Astrocyte of the spinal cord (primary cell): ENCODE measurements at places on chromosomes 7 and 10.

- peak; percentile 36 for DNase-seq
Measured at GRCh38 chr10:10816447-10816846, 201.2 kb upstream of the CELF2 start.

GRCh38 chr10:112816033-112816430, 134.0 kb upstream of the TCF7L2 start:
- peak; percentile 18 for DNase-seq

DNA sequence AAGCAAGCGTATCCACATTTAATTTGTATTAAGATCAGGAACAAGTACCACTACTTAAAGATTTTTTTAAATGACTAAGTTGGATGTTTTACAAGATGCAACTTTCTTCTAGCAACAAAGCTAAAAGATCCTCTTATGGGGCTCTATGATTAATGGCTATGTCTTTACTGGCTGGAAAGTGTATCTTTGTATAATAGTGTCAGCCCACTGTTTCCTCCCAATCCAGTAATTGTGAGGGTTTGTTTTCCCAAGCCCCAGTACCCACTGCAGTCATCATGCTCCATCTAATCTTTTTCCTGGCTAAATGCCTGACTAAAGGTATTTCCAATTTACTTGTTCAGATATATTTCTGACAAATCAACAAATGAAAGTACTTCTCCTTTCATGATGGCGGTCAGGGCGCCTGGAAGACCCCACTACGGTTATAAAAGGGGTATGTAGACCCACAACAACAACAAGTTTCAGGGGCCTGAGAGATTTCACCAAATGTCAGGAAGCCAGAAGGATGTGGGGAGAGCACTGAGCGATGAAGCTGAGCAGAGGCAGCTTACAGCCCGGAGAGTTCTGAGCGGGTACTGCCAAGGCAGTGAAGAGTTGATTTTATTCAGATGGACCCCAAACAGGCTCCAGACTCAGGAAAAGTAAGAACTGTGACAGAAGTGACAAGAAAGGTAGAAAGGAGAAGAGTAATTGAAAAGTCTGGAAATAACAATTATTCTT, 222.6 kb upstream of the KLF14 start:
- peak; percentile 46 for DNase-seq

DNA sequence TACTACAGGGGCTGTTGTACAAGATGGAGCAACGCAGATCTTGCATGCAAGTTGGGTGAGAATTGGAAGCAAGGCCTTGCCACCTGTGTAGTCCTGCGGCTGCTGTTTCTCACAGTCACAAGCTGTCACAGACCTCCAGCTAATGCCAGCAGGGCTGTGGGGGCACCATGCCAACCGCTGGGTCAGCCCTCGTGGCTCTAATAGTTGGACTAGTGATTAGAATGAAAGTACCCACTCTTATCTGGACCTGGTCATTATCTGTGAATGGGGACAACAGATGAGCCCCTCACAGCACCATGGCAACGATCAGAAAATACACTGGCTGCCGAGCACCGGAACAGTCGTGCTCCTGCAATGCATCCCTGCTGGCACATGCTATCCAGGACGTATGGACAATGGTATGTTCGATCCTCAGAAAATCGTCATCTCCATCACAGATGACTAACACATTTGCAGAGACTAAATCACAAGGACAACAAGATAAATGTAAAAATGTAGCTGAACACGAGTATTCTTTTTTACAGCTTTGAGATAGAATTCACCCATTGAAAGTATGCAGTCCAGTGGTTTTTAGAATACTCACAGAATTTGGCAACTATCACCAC, 80.4 kb upstream of the CALN1 start:
- DNase-seq, result no peak

DNA sequence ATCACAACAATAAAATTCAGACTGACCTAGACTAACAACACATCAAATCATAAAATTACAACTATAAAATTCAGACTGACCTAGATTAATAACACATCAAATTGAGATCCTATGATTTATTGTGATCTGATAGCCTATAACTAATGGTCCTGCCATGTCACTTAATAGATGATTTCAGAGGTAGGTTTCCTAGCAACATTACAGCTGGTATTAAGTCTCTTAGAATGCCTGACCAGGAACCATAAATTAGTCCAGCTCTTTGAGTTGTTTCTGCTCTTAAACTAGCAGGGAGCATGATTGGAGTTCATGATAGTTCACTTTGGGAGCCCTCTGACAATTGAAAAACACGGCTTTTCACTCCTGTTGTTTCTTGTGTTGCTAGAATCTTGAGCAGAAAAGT, 318.9 kb downstream of the BMPER start:
- DNase-seq, result no peak

DNA sequence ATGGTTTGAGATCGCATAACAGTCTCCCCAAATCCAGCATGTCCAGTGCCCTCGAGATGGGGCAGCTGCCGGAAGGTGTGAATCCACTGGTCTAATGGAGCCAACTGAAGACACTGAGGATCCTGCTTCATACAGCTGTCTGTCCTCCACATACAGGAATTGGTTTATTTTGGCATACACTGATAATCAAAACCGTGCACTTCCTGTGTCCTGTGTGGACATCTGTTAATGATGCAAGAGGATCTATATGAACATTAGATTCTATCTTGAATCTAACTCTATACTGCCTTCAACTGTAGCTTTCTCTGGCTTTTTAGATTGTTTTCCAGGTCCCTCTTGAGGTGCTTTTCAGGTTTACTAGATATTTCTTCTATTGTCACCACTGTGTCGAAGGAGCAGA, 3.0 kb upstream of the JAZF1 start:
- no peak for DNase-seq

GRCh38 chr7:132541656-132542055, 34.6 kb downstream of the PLXNA4 start:
- no peak for DNase-seq

DNA sequence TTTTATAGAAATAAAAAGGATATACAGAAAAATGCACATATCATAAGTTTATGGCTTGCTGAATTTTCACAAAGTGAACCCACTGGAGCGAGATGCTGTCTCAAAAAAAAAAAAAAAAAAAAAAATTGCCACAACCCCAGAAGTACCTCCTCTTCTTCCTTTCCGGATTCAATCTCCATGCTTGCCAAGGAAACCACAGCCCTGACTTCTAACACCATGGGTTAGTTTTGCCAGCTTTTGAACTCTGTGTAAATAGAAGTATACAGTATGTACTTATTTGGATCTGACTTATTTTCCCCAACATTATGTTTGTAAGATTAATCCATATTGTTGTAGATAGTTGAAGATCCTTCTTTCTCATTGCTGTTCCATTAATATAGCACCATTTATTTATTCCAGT, 40.0 kb downstream of the FANK1 start:
- peak; percentile 36 for DNase-seq

DNA sequence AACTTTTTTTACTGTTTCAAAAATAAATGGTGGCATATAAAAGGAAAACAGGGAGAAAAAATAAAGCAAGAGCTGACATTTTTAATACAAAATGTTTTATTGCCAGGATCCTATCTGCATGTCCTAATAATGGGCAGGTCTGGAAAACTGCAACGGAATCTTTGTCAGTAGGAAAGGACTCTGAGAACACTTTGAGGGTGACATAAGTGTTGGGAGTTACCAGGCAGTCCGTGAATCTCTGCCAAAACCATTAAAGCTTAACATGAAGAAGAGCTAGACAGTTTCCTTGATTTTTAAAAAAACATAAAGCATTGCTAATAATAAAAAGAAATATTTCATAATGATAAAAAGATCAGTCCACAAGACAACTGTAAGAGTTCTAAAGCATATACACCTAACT, 80.7 kb downstream of the AGMO start:
- no peak for DNase-seq

GRCh38 chr7:49563693-49564378, 209.6 kb upstream of the VWC2 start:
- no peak for DNase-seq

DNA sequence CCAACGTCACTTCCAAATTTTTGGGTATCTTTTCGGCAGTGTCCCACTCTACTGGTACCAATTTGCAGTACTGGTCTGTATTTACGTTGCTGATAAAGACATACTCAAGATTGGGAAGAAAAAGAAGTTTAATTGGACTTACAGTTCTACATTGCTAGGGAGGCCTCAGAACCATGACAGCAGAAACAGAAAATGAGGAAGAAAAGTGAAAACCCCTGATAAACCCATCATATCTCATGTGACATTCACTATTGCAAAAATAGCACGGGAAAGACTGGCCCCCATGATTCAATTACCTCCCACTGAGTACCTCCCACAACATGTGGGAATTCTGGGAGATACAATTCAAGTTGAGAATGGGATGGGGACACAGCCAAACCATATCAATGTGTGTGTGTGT, 364.0 kb upstream of the KCND2 start:
- DNase-seq, result no peak

GRCh38 chr10:79184145-79184625, 115.4 kb downstream of the ZMIZ1 start:
- DNase-seq, result peak; percentile 63

DNA sequence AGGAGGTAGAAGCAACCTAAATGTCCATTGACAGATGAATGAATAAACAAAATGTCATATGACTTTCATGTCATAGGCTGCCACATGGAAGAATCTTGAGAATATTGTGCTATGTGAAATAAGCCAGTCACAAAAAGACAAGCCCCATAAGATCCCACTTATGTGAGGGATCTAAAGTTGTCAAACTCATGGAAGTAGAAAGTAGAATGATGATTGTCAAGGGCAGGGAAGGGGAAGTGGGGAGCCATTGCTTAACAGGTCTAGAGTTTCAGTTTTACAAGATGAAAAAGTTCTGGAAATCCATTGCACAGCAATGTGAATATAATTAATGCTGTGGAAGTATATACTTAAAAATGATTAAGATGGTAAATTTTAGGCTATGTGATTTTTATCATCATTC, 229.3 kb upstream of the KMT2E start:
- no peak for DNase-seq

DNA sequence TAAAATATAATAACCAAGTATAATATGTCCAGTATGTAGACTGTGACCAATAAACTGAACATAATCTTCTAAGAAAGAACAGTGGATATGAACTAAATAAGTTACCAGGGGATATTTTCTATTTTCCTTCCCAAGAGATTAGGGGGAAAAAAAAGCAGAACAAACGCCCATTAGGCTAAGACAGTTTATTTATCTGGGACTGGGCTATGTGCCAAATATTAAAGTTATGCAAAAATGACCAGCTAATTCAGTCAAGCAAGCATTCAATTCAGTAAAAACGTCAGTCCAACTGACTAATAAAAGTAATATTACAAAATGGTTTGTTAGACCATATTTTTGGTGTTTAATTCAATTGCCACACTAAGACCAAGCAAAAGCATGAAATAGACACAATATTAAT, 122.2 kb downstream of the TSPAN12 start:
- peak; percentile 46 for DNase-seq

DNA sequence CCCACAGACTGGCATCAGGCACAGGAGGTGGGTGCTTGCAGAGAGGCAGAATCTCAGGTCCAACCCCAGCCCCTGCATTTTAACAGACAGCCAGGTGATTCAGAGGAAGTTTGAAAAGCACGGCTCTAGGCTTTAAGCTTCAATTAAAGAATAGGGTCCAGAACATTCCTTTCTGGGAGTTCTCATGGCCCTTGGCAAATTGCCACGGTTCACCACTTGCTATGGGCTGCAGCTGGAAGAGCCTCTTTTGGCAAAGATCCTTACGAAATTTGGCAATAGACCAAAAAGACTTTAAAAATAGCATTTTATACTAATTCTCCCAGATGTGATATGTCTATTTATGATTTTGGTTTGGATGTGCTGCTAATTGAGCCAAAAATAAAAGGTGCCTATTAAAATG, 148.1 kb downstream of the ITGA8 start:
- peak; percentile 71 for DNase-seq

DNA sequence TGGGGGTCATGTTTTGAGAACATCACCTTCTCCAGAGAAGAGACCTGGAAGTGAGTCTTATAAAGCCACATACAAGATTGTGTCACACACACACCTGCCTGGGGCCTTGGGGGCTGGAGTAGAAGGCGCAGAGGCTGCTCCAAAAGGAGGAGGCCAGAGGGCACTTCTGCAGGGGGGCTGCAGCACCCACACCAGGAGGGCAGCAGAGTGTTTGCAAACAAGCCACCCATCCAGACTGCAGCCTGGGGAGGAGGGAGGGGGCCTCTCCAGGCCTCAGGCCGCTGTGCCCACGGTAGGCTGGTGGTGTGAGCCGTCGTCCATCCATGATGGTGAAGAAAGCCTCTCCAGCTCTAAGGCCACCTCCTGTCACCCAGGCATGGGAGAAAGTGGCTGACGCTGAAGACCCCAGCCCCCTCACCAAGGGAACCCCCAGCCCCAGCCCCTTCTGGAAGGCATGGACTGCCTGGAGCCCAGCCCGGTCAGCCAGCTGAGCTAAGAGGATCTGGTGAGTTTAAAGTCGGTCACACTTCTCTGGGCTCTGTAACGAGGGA, 77.5 kb downstream of the FOXL3 start:
- no peak for DNase-seq

GRCh38 chr10:79106256-79107050, 37.7 kb downstream of the ZMIZ1 start:
- no peak for DNase-seq

- no peak for DNase-seq
Measured at GRCh38 chr7:22444181-22444971, 55.6 kb downstream of the STEAP1B start.

DNA sequence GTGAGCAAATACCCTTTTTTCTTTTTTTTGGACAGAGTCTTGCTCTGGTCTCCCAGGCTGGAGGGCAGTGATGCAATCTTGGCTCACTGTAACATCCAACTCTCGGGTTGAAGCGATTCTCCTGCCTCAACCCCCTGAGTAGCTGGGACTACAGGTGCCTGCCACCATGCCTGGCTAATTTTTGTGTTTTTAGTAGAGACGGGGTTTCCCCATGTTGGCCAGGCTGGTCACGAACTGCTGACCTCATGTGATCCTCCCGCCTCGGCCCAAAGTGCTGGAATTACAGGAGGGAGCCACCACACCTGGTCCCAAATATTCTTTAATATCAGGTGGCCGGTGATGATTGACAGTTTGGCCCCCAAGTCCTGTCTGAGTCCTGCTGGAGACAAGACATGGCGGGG, 6.6 kb downstream of the LAT2 start:
- no peak for DNase-seq

DNA sequence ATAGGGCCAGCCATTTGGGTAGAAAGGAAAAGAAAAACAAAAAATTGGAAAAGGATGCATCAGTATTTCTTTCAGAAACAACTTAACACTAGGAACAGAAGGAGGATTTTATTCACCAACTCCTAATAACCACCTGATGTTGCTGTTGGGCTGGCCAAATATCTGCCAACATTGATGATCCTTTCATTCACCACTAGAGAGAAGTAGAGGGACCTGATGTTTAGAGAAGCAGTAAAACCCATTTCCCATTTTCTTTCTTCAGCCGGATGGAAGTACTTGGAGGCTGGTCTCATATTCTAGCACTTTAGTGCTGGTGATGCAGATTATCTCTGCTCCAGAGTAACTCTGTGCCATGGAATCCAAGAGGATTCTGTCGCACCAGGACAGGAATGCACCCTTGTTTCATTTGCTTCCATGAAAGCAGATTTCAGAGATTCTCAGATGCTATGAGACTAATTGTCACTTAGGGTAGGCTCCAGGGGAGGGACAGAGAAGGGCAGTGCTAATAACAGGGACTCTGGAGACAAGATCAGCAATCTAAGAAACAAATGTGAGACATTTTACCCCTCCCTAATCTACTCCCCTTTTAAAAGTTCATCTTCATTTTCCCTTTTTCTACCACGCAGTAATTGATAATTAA, 3.1 kb downstream of the KLLN start:
- DNase-seq, result peak; percentile 81

GRCh38 chr10:83542774-83543411, 596.4 kb upstream of the GHITM start:
- DNase-seq, result peak; percentile 43

- DNase-seq, result no peak
Measured at GRCh38 chr7:33562996-33563395, 342.3 kb upstream of the BMPER start.

GRCh38 chr10:90424730-90425129, 433.1 kb downstream of the HTR7 start:
- peak; percentile 53 for DNase-seq
